Cortex of kidney (tissue), 1 donor: ENCODE measurements at places on chromosomes 12 and 14.

- DNase-seq: no peak
Observed at GRCh38 chr14:95463171-95463901, 53.1 kb downstream of the SYNE3 start.

DNA sequence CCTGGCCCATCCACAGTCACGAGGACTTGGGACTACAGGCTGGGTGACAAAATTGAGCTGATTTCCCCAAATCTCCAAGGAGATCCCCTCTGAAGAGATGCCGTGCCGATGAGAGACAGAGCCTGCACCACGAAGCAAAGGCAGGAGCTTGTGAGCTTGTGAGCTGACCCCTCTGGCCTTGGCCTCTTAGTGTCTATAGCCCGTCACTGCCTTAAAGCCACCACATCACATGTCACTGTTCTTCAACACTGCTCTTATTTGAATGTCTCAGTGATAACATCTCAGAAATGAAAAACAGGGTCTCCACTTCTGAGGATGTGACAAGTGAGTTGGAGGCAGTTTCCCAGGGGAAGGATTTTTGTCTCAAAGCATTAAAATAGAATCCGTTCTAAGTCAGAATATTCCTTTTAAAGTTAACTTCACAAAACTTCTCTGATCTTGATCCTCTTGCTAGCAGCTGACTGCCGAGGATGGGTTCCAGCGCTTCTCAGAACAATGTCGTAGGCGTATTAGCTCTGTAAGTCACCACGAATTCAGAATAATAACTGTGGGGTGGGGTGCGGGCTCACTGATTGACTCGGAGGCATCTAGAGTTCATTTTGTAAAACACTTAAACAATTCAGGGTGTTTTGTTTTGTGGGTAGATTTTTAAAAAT lies 37.5 kb downstream of the CHST11 start:
- DNase-seq: no peak

DNA sequence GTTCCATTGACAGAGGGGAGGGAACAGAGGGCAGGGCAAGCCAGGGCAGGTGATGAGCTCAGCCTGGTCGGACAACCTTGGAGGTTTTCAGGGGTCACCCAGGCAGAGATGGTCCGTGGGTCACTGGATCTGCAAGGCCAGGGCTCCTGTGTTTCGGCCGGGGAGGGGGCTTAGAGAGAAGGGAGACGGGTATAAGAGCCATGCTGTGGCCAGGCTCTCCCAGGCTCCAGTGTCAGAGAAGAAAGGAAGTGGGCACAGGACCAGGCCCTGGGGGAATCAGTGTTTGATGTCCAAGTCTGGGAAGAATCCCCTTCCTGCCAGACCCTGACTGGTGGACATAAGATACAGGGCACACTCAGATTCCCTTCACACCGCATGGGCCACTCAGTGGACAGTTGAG lies 36.9 kb downstream of the DIO3 start:
- DNase-seq: no peak

DNA sequence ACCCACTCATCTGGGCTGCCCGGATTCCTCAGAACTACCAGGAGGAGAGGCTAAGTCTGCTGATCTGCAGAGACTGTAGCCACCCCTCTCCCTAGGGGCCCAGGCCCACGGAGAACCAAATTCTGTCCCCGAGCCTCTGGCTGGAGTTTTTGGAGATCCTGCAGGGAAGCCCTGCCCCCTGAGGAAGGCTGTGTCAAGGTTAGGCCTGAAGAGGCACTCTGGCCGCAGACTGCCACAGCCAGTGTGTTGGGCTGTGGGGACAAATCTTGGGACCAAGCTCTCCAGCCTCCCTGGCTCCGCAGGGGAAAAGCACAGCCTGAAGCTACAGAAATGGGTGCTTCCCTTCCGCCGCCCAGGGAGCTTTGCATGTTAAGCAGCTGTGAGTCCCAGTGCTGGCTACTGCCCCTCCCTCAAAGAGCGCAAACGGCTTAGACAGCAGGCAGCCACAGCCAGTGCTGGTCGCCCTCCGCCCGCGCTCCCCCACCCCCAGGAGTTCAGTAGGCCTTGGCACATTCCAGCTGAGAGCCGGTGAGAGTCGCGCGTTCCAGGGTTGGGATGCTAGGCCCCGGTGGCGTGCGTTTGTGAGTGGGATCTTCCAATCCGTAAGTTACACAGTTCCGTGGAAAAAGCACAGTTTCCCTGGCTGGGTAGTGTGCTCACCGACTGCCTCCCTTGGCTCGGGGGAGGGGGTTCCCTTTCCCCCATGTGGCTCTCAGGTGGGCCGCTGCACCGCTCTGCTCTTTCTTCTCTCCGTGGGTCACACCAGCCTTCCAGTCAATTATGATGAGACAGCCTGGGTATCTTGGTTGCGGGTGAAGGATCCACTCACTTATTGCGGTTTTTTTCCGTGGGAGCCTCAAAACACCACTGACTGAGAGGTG lies 13.2 kb downstream of the CLEC4E start:
- no peak for DNase-seq

GRCh38 chr14:66442953-66443571 lies 43.1 kb upstream of the CCDC196 start:
- DNase-seq: no peak
